ENCODE measurements at places on chromosomes 6 and 20. TPM values are rescaled to one million over a fixed set of nuclear protein-coding genes. Genes with fewer than 3 reads are reported as not detected.

DNA sequence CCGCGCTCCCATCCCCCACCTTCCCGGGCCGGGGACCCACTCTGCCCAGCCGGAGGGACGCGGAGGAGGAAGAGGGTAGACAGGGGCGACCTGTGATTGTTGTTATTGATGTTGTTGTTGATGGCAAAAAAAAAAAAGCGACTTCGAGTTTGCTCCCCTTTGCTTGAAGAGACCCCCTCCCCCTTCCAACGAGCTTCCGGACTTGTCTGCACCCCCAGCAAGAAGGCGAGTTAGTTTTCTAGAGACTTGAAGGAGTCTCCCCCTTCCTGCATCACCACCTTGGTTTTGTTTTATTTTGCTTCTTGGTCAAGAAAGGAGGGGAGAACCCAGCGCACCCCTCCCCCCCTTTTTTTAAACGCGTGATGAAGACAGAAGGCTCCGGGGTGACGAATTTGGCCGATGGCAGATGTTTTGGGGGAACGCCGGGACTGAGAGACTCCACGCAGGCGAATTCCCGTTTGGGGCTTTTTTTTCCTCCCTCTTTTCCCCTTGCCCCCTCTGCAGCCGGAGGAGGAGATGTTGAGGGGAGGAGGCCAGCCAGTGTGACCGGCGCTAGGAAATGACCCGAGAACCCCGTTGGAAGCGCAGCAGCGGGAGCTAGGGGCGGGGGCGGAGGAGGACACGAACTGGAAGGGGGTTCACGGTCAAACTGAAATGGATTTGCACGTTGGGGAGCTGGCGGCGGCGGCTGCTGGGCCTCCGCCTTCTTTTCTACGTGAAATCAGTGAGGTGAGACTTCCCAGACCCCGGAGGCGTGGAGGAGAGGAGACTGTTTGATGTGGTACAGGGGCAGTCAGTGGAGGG is 2.8 kb downstream of the SOX4 start:
- no peak for DNase-seq

GRCh38 chr20:59786801-59787537 is 146.5 kb downstream of the SYCP2 start:
- DNase-seq: no peak

- DNase-seq: no peak
Measured at GRCh38 chr6:63475707-63476106, 96.6 kb upstream of the LOC128125822 start.

- DNase-seq: no peak
Measured at GRCh38 chr20:58179083-58179431, 49.4 kb downstream of the ANKRD60 start.

DNA sequence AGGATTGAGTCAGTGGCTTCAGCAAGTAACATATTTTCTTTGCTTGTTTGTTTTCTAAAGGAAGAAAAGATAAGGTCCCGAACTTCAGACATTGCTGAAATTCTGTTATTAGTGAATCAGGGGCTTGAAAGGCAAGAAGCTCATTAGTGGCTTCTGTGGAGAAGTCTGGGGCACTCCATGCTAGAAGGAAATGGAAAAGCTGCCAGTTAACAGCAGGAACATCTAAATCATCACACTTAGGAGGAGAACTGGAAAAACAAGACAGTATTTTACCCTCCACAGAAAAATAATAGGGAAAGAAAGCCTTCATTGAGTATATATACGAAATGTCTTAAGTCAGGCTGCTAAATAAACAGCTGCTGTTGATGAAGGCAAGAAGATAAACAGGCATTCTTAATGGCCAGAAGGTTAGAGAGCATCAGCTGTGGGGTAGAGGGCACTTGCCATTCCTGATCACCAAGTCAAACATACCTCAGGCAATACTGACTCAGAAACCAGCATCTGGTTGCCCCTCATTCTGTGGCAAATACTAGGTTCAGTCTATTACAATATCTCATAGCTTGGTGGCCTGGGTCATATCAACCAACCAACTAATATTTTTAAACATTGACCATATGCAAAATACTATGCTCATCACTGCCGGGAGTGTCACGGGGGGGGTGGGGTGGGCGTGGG is 143.2 kb upstream of the TENT5A start:
- DNase-seq: no peak

- DNase-seq: no peak
Measured at GRCh38 chr20:1637226-1637625, 17.4 kb upstream of the SIRPB1 start.

DNA sequence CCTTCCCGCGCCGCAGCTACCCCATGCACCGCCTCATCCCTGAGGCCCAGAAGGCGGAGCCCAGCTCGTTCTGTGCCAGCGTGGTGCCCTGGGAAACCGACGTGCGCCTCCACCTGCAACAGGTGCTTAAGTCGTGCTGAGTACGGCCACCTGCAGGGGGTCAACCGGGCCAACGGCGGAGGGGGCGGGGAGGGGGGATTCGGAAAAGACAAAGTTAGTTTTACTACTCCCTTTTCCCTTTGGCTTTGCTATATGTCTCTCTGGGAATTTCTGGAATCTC is 168.9 kb downstream of the CDK19 start:
- DNase-seq: no peak

- no peak for DNase-seq
Measured at GRCh38 chr6:83589076-83589475, 76.7 kb downstream of the PRSS35 start.

GRCh38 chr6:88633782-88634181 is 329.6 kb downstream of the RNGTT start:
- DNase-seq: no peak

GRCh38 chr20:20430066-20430465 is 62.2 kb downstream of the INSM1 start:
- DNase-seq: no peak

DNA sequence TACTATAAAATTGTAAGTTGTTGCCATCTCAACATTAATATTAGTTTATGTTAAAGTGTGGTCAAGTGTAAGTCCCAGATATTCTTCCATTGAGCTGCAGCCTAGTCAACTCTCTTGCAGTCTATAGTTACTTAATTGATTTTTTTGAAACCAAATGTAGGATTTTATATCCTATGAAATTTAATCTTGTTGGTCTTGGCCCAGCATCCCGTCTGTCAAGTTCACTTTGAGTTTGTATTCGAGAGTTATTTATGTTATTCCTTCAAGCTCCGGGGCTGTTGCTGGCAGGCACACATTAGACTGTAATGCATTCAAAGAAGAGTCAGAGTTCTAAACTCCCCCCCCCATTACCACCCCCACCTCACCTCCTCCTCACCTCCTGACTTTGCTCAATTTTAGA is 71.0 kb upstream of the SPACA1 start:
- DNase-seq: no peak

DNA sequence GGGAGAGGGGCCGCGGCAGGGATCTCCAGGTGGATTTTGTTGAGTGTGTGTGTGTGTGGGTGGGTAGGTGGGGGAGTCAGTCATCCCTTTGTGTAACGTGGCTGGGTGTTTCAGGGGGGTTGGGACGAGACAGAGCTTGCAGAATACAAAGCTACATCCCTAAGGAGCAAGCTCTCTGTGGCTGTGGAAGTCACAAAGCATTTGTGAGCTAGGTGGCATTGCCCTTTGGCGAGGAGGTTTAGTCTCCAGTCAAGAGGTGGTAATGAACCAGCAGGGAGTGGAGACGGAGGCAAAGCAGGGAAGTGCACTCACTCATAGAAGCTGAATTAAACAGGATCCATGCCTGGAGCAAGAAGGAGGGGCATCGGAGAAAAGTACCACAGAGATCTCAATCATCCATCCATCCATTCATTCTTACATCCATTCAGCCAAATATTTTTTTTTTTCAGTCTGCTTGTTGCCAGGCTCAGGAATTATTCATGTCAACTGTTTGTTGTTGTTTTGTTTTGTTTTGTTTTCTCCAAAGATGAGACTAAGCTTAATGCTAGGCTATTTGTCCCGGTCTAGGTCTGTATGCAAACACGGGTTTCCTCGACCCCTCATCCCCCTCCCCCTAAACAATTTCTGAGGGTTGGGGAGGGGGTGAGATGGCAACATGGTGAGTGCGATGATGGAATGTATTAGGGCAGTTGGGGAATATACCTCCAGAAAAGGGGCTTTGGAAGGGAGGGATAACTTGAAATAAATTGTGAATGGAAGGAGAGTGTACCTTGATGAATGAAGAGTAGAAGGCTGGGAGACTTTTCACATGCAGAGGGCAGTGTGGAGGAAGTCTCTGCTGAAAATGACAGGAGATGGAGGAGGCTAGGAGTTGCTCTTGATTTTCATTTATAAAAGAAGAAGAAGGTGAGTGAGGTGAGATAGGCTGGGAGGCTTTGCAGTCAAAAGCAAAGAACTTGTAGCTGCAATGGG is 1.0 kb downstream of the HCRTR2 start:
- no peak for DNase-seq

GRCh38 chr6:125189494-125189893 is 35.9 kb downstream of the TPD52L1 start:
- no peak for DNase-seq

- DNase-seq: no peak
Measured at GRCh38 chr6:115717472-115717871, 343.2 kb downstream of the FRK start.

FAM83C gene
- total RNA-seq: 0.26 TPM

HAO1 gene
- total RNA-seq: not detected

COL21A1 gene
- 18.6 TPM for total RNA-seq

PNPLA1 gene
- total RNA-seq: 0.26 TPM

BTN1A1 gene
- total RNA-seq: not detected
